ENCODE measurements at places on chromosomes 13 and 19.

GRCh38 chr19:35545855-35546381, 492 bp downstream of the TMEM147 start:
- peak; percentile 22 for DNase-seq

DNA sequence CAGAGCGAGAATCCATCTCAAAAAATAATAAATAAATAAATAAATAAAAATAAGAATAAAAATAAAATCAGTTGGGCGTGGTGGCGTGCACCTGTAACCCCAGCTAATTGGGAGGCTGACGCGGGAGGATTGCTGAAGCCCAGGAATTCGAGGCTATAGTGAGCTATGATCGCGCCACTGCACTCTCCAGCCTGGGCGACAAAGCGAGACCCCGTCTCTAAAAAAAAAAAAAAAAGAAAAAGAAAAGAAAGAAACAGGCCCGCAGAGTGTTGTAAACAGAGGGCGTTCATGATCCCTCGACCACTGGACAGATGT, 5.4 kb downstream of the SERTAD1 start:
- DNase-seq: no peak

DNA sequence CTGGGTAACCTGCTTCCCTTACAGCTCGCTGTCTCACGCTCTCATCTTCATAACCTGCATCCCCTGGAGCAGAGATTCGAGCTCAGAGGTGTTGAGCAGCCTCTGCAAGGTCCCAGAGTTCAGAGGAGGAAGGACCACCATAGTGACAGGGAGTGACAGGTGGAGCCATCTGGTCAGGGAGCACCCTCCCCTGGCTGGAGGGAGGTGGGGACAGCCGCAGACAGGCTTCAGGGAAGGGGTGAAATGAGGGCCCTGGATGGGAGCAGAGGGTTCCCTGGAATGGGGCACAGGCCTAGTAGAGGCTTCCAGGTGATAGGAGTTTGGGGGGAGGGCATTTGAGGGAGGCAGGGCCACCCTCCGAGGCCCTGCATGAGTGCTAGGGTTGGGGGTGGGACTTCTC, 82.1 kb downstream of the ZNF429 start:
- DNase-seq: no peak

DNA sequence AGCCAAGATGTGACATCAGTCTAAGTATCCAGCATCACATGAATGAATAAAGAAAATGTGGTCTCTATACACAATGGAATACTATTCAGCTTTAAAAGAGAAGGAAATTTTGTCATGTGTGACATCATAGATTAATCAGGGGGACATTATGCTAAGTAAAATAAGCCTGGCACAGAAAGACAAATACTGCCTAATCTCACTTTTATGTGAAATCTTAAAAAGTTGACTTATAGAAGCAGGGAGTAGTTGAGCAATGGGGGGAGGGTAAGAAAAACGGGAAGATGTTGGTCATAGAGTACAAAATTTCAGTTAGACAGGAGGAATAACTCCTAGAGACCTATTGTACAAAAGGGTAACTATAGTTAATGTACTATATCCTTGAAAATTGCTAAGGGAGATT, 10.4 kb upstream of the LCP1 start:
- DNase-seq: no peak

GRCh38 chr13:66410314-66410713, 819.8 kb downstream of the PCDH9 start:
- DNase-seq: no peak

GRCh38 chr19:41492843-41493242, 49.9 kb downstream of the ERICH4 start:
- no peak for DNase-seq

DNA sequence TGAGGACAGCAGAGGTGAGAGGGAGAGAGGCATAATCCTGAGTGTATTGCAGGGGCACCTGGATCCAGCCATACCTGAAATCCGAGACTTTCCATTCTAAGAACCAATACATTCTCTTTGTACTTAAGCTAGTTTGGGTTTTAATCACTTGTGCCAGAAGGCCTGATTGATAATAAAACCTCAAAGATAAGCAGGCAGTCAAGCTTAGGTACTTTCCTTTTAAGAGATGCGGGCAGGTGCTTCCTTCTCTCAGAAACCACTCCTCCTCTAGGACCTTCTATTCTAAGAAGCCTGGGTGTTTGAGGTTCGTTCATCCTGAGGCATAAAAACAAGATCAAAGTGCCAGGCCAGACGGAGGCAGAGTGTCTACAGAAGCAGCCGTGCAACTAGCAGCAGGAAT, 22.2 kb downstream of the FAM187B start:
- no peak for DNase-seq

GRCh38 chr19:34676697-34677385, at the start of gene SCGB2B2:
SCGB2B2 (minus strand) TSS chr19:34677159; CDS start chr19:34594563, 82,596 bp downstream.
- DNase-seq: no peak

DNA sequence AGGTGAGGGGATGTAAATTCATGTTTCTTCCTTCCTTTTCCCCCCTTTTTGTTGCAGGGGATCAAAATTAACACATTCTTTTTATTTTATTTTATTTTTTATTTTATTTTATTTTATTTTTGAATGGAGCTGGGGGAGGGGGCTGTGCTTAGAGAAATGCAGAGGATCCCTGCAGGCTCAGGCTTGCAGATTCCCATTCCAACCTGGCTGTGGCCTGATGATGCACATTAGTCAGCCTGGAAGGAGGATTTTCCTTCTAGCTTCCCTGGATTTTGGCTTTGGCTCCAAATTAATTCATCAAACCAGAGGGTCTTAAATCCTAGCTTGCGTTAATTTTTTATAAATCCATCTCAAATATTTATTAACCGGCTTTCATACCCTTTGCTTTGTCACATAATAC, 67.0 kb downstream of the FREM2 start:
- no peak for DNase-seq

- DNase-seq: peak; percentile 23
Measured at GRCh38 chr19:38544569-38545315, 73.0 kb downstream of the MAP4K1 start.

DNA sequence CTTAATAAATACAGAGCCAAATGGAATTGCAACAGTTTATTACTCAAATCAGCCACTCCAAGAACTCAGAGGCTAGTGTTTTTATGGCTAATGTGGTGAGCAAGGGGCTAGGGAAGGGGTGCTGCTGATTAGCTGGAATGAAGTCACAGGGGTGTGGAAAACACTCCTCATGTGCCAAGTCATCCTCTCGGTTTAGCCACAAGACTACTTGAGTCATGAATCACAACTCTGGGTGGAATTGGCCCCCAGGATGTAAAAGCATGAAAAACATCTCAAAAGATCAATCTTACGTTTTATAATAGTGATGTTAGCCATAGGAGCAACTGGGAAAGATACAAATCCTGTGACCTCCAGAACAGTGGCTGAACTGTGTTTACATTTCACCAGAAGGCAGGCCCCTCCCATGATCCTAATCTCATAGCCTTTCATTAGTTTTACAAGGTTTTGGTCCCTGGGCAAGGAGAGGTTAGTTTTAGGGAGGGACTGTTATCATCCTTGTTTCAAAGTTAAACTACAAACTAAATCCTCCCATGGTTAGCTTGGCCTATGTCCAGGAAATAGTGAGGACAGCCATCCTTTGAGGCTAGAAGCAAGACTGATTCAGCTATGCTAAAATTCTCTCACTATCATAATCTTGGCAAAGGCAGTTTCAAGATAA, 2020.1 kb upstream of the PCDH20 start:
- peak; percentile 85 for DNase-seq

- no peak for DNase-seq
Measured at GRCh38 chr19:45079911-45080370, 881 bp downstream of the GEMIN7 start.

- no peak for DNase-seq
Measured at GRCh38 chr19:6394831-6395230, 1.9 kb upstream of the GTF2F1 start.

DNA sequence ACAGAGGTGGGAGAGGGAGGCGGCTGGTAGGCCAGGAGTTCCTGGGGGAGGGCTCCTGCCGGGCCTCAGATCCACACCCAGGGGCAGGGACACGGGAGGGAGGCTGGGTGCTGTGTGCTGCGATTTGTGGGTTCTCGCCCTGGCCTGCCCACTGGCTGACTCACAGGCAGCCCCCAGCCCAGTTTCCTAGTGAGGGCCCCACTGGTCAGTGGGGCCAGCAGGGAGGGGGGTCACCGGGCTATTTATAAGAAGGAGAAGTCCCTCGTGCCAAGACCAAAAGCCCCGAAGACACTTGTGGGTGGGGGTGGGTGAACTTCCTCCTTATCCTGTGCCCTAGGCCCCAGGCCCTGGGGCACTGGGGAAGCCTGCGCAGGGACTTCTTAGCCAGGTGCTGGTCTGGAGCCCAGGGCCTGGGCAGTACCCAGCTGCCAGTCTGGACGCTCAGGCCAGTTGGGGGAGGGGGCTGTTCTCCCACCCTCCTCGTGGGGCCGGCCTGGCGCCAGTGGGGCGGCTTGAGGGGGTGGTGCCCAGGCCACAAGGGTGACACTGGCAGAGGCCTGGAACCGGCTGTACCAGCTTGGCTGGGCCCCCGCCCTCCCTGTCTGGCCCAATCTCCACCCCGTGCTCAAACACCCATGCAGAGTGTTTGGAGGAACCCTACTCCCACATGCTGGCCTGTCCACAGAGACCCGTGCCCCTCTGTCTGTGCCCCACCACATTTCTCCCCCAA, 5.0 kb upstream of the JUNB start:
- no peak for DNase-seq

GRCh38 chr13:33918199-33918932, 100.4 kb downstream of the RFC3 start:
- DNase-seq: peak; percentile 84

- peak; percentile 66 for DNase-seq
Measured at GRCh38 chr19:18796239-18796638, 5.1 kb upstream of the COMP start.

DNA sequence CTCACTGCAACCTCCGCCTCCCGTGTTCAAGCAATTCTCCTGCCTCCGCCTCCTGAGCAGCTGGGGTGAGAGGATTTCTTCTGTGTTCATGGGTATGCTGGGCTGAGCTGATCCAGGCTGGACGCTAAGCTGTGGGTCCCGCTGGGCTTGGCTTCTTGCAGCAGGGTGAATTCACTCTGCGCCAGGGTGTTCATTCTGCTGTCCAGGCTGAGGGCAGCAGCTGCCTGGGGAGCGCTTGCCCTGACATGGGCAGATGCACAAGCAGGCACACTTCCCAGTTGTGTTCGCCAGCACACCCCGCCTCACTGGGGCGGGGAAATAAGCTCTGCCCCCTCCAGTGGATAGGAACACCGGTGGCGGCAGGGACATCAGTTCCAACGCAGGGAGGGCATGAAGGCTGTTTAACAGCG, 7.3 kb upstream of the INAFM1 start:
- DNase-seq: no peak

GRCh38 chr13:20401931-20402856, 123.5 kb downstream of the CRYL1 start:
- peak; percentile 78 for DNase-seq

Data from M059J (cell line).